ENCODE measurements at places on chromosomes 16 and 17.

GRCh38 chr17:76747716-76748363 lies 9.9 kb downstream of the MFSD11 start:
- no peak for DNase-seq

DNA sequence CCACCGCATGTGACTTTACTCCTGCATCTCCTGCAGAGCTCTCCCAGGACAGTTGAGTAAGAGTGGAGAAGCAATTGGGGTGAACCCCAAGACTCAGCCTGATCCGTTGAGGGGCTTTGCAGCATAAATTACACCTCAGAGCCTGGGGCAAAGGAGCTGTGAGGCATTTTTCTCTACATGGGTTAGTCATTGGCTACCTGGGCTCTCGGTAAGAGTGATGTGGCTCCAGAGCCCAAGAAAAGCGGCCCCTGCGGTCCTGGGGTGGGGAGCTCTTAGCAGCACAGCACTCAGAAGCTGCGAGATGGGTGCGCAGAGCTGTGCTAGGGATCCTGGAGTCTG lies 40.4 kb upstream of the C16orf78 start:
- DNase-seq = no peak

DNA sequence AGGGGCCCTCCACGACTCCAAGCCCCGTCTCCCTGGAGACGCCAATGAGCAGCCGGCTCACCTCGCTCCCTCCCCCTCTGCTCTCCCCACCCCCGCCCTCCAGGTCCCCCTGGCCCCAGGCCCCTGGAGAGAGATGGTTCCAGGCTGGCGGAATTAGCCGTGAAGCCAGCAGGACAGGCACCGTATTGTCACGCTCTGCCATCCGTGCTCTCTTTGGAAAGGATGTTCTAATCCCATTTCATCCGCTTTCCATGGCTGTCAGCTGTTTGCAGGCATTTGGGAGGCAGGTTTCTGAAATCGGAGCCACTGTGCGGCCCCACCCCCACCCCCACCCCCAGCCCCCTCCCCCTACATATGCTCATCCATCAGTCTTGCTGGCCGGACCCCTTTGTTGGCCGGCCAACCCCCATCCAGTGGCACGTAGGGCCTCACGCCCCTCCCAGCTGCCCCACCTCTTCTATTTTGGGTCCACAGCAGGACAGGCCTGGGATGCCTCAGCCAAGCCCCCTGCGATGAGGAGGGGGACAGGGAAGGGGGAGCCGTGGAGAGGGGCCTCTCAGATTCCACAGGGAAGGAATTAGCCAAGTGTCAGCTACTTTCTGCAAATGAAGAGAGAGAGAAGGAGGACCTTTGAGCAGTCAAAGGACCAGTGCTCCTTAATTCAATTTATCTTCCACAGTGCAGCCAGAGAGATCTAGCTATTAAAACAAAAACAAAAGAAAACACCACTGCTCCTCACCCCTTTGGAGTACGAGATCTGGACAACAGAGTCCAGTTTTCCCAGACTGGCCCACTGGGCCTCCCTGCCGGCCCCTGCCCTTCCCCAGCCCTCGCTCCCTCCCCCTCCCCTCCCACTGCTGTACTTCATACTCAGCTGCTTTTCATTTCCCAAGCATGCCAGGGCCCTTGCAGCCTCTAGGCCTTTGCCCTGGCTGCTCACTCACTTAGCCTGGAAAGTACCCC lies 30.7 kb downstream of the SDK2 start:
- no peak for DNase-seq

- DNase-seq = no peak
Observed at GRCh38 chr16:49844359-49844758, 11.6 kb downstream of the ZNF423 start.

DNA sequence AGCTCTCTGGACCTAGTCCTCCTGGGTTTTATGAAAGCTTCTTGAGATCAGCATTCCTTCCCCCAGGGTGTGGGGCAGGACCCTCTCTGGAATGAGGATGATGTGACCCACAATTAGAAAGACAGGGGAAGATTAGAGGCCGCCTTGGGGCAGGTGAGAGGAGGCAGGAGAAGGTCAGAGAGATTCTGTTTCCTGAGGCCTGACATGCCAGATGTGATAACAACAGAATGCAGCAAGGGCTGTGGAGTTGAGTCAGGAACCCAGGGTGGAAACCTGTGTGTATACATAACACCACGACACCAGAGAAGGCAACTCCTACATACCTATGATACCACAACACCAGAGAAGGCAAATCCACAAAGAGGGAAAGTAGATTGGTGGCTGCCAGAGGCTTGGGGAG lies 5.4 kb upstream of the SLC5A10 start:
- no peak for DNase-seq

DNA sequence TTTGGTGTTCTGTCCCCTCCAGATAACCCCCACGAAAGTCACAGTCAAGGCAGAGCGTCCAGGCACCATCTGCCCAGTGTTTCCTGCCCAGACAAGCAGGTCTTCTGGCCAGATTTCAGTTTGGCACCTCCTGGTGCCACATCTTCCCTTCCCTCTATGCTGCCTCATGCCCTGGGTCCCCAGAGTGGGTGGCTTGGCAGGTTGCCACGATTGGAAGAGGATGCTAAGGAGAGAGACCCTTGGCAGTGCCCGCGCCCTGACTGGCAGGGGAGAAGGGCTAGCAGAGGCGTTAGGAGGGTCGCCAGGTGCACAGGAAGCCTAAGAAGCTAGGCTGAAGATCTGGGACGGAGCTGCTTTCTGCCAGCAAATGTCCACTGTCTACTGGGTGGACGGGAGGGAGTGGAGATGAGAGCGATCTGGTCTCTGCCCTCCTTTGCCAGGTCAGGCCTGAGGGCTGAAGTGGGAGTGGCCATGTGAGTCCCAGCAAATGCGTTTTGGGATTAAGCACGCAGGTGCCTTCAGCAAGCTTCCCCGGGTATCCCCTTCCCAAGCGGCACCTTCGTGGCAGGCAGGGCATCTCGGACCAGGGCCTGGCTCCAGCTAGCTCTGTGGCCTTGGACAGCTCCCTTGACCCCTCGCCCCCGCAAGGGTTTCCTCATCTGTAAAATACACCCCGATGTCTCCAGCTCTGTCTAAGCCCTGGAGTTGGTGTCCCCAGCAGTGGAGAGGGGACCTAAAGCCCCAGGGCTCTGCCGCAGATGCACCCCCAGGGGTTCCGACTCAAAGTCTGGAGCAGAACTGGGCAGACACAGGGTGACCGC lies 13.4 kb upstream of the CD300A start:
- DNase-seq = no peak

GRCh38 chr16:49499869-49500610 lies 126.4 kb downstream of the C16orf78 start:
- DNase-seq = no peak

- no peak for DNase-seq
Observed at GRCh38 chr17:70642059-70642458, 472.7 kb downstream of the KCNJ2 start.

Data from KBM-7 (cell line).